CD4-positive, alpha-beta T cell treated with Interleukin-12 subunit alpha and Interleukin-12 subunit beta, for 1 hour (primary cell): ENCODE measurements at places on chromosomes 3 and 15.

DNA sequence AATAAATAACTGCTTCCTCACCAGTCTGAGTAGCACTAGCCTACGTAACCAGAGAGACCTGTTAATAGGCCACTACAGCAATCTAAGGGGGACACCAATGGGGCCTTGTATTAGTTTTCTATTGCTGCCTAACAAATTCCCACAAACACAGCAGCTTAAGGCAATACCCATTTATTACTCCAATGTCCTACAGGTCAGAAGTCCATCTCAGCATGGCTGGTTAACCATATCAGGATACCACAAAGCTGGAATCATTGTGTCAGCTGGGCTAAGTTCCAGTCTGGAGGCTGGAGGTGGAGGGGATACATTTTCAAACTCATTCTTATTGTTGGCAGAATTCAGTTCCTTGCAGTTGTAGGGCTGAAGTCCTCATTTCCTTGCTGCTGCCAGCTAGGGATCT is 331.9 kb downstream of the ULK4 start:
- no peak for DNase-seq

DNA sequence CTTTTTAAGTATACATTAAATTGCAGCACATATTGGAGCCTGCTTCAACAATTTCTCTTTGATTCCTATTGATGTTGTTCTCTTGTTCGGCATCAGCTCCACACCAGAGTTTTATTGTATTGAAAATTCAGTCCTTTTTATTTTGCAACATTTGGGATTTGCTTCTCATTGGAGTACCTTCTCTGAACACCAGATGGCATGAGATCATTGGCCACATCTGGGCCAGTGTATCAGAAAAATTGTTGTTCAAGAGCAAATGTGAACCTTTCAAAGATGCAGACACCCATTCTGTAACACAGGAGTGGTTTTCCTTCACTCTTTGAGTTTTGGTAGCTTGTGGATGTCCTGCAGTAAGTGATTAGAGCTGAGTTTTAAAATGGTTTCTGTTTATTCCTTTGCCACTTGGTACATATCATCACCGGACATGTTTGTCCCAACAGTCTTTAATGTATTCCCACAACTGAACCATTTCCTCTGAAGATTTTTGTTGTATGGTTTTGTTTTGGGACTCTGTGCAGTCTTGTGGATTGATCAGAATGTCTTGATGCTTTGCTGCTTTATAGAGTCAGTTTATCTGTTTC is 96.1 kb downstream of the MCTP2 start:
- peak; percentile 11 for DNase-seq

DNA sequence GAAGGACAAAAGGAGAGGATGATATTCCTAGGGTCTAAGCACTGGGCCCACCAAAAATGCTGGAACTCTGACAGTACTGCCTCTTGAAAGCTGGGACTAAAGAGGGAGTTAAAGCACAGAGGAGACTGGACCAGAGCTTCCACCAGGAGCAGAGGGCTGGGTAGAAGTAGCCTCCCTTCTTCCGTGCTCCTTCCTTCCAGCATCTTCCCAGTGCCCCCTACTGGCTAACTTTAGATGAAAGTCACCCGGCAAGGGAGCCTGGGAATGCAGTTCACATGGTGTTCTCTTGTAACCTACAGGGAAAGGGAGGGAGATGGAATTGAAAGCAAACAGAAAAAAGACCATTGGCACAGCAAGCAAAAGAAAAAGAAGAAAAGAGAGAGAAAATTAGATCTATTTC is 106.1 kb upstream of the COL8A1 start:
- no peak for DNase-seq

- no peak for DNase-seq
These were observed 17.1 kb downstream of the GBE1 start for GRCh38 chr3:81744366-81744765.

- no peak for DNase-seq
These were observed 24.6 kb downstream of the SPPL2A start for GRCh38 chr15:50740955-50741354.

DNA sequence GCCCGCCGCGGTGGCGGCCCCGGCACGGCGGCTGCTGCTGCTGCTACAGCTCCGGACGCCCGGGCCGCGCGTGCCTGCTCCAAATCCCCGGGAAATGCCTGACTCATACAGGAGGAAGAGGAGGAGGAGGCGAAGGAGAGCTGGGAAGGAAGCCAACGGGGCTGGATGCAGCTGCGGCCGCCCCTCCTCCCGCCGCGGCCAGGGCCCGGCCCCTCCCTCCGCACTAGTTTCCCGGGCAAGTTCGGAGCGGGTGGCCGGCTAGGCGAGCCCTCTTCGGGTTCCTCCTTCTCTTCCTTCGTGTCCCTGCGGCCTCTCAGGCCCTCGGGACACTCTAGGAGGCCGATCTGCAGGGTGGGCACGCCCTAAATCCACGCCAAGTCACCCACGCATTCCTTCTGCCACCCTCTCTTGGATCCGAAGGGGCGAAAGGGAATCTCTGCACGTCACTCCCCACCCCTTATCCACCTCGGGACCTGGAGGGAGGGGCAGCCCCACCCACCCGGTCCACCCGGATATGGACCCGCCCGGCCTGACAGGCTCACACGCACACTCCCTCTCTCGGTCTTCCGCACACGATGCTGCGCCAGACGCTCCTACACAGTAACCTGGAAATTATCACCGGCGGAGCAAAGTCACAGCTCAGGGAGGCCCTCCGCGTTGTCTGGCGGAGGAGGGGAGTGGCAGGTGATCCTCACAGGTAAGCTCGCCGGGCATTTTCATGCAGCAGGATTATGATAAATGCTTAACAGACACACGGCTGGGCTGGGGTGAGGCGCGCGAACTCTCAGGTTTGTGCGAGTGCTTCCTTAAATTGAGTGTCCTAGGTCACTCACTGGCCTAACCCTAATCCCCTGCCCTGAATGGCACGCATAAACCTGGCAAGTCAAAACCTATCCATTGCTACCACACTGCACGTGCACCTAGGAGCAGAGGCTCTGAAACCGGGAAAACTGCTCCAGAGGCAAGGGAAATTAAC is at the start of the genes OSBPL10 and ZNF860:
TSS of gene OSBPL10 (minus strand) at position 57 of the 976 bp plus-strand sequence. CDS start 83 bp downstream, outside the sequence.
TSS of gene ZNF860 (plus strand) at position 545 of the 976 bp plus-strand sequence. CDS start 7,330 bp downstream, outside the sequence.
- no peak for DNase-seq

DNA sequence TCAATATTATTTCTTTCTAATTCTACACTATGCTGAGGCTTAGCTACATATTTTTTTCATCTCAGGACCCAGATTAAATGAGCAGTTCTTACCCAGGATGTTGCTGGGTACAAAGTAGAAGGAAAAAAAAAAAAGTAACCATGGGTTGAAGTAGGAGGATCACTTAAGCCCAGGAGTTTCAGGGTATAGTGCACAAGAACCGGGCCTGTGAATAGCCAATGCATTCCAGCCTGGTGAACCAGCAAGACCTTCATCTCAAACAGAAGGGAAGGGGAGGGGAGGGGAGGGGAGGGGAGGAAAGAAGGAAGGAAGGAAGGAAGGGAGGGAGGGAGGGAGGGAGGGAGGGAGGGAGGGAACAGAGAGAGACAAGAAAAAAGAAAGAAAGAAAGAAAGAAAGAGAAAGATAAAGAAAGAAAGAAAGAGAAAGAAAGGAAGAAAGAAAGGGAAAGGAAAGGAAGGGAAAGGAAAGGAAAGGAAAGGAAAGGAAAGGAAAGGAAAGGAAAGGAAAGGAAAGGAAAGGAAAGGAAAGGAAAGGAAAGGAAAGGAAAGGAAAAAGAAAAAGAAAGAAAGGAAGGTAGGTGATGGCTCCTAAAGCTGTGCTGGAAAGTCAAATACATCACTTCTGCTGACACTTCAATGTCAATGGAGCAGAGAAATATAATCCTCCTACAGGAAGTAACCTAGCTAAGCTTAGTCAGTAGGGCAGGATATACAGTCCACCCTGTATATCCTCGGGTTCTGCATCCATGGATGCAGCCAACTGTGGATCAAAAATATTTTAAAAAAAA is 206.8 kb upstream of the TGFBR2 start:
- no peak for DNase-seq

DNA sequence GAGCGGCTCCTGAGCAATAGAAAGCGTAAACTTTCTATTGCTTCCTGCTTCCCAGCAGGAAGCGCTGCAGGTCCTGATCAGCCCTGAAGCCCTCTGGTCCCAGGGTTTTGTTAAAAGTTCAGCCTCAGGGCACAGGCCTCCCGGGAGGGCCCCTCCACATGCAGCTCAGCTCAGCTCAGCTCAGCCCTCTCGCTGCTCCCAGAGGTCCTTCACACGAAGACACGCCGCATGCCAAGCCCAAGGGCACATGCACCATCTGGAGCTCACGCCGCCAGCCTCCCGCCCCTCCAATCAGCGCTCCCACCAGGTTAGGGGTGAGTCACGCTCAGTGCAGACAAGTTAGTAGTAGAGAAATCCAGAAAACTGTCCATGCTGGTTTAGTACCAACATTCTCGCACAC is 12.7 kb downstream of the TKT start:
- DNase-seq: no peak

GRCh38 chr3:80405618-80406017 is 637.8 kb upstream of the ROBO1 start:
- no peak for DNase-seq
